Brain (organoid and tissue), 16 donors: ENCODE measurements at places on chromosomes 4 and X.

GRCh38 chr4:74190919-74191397 lies 33.0 kb downstream of the MTHFD2L start:
- no peak for DNase-seq

DNA sequence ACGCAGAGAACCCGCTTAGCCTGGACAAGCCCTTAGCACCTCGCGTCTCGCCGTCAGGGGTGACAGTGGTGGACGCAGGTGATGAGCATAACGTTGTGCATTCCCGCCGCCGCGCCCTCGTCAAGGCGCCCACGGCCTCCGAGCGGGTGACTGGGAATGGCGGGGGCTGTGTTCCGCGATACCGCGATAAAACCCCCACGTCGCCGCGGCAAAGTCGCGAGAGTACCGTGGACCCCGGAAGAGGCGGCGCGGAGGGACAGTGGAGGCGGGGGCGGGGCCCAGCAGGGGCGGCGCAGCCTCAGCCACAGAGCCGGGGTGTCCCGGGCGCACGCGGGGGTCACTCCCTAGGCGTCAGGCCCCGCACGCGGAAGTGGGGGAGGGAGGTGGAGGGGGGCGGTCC lies 53.8 kb downstream of the ZFYVE28 start:
- peak; percentile 16 for DNase-seq

DNA sequence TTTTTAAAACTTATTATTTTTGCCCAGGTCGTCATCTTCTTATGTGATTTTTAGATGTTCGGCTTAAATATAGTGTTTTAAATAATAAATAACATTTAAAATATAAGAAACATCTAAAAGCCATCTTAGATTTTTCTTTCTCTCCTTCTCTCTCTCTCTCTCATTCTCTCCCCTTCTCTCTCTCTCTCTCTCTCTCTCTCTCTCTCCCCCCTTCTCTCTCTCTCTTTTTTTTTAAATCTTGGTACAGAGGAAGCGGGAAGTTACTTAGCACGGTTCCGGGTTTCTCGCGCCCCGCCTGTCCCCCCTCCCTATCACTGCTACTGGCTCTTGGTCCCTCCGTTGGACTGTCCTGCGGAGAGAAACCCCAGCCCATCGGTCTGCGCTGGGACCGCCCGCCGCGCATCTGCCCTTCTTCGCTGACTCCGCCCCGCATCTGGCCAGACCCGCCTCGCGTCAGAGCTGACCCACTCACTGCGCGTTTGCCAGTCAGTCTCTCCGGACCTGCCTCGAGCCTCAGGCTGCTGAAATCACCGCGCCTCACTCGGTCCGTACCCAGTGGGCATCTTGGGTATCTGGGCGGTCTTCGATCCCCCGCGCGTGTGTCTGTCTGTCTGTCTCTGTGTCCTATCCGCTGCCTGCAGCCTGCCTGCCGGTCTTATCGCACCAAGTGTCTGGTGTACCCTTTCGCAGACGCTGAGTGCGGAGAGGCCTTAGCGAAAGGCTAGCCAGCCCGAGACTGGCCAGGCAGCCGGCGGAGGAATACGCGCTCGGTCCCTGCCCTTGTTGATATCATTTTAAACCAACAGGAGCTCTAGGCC lies at the start of gene PABPC5:
TSS of gene PABPC5 (plus strand) at position 489 of the 818 bp plus-strand sequence. CDS start 739 bp downstream, outside the sequence.
- peak; percentile 90 for DNase-seq

GRCh38 chrX:141221611-141222010 lies 20.7 kb downstream of the SPANXC start:
- DNase-seq: no peak

DNA sequence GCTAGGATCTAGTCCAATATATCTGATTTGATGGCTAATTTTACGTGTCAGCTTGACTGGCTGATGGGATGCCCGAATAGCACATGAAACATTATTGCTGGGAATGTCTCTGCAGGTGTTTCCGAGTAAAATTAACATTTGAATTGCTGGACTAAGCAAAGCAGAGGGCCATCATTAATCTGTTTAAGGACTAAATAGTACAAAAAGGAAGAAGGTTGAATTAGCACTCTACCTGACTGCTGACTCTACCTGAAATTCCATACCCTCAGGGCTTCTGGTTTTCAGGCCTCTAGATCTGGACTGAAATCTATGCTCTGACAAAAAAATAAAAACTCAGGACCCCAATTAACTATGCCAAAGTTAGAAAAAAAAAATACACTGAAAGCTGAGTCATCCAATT lies 1021.9 kb downstream of the FAM133A start:
- no peak for DNase-seq

- DNase-seq: peak; percentile 64
Measured at GRCh38 chr4:157509341-157509740, 288.8 kb downstream of the GRIA2 start.

GRCh38 chr4:1615786-1616556 lies 68.1 kb downstream of the FAM53A start:
- no peak for DNase-seq

GRCh38 chr4:128455480-128455879 lies 167.9 kb upstream of the PGRMC2 start:
- DNase-seq: no peak

DNA sequence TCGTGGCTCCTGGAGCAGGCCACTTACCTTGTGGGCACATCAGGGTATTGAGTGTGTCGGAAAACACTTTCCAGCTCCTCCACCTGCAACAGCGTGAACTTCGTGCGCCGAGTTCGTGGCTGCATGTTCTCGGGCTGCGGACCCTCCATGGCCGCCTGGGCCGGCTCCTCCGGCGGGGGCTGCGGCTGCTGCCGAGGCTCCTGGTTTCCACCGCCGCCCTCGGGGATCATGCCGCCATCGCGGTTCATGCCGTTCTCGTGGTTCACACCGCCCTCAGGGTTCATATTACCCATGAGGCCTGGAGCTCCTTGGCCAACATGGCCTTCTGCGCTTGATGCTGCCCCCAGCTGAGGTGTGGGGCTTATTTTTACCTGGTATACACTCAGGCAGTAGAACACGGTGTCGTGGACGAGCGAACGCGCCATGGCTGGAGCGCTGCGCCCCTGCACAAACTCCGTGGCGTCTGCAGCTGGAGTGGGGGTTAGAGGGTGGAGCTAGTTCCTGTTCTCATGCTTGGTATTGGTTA lies at the start of gene RHOXF1:
TSS of gene RHOXF1 (minus strand) at position 476 of the 526 bp plus-strand sequence. CDS start at position 425, 51 bp downstream.
- DNase-seq: no peak

GRCh38 chr4:184383497-184384055 lies 90.8 kb downstream of the IRF2 start:
- no peak for DNase-seq

- DNase-seq: no peak
Measured at GRCh38 chr4:138951764-138952163, 63.8 kb upstream of the NOCT start.

- DNase-seq: no peak
Measured at GRCh38 chr4:33091961-33092360, 2371.8 kb downstream of the PCDH7 start.

DNA sequence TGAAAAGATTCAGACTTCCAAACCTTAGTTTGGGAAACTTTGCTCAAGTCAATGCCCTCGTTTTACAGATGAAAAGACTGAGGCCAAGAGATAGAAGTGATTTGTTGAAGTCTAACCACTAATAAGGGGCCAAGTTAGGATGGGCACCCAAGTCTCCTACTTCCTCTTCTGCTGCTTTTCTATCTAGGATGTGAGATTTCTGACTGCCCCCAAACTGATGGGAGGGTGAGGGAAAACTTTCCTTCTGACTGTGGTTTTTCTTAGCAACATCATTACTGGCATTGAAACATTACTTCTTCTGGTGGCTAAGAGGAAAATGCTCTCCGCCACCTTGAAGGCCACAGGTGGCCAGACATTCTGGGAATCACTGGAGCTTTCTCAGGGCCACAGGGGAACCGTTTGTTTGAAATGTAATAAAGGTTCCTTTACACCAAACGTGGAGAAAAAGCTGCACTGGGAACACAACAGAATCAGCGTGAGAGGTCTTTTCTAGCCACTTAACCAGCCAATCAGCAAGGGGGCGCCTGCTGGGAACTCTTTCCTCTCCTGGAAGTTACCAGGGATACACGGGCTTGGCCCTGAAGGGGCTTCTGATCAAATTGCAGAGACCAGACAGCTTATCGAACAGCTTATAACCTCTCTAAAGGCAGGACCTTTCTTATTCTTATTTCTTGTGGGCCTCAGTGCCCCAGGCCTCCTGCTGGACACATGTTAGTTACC lies 115.9 kb upstream of the TEX13D start:
- DNase-seq: no peak

GRCh38 chr4:76951672-76952010 lies 2.1 kb downstream of the SEPTIN11 start:
- DNase-seq: peak; percentile 51
